ENCODE measurements at places on chromosomes 16 and 17.
A peak's percentile ranks its signal among the peaks of the same experiment; 100 is the strongest.

GRCh38 chr17:7798839-7799238 is 35.2 kb upstream of the KDM6B start:
- no peak for DNase-seq

DNA sequence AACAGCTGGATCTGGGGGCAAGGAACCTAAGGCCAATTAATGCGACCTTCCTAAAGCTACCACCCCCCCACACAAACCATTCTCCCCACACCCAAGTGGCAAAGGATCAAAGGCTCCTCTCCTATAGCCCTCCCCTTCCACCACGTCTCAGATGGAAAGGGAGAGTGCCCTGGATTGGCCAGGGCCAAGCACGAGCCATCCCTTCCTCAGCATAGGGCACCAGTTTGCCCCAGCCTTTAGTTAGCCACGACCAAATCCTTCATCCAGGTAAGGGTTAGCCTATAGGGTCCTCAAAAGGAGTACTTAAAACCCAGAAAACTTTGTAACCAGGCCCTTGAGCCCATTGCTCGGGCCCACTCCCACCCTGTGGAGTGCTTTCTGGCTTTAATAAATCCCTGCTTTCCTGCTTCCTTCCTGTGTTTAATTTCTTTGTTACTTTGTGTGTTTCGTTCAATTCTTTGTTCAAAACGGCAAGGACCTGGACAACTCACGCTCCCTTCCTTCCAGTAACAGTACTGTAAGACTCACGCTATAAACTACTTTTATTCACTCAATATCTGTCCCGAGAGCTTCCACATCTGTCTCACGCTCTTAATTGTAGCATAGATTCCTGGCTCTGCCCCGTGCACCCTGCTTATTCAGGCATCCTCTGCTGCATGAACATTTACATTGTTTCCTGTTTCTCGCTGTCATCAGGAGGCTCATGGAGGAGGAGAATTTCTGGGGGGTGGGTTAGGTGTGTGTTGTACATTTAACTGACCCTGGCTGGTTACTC is 62.3 kb downstream of the TNFRSF13B start:
- no peak for DNase-seq

- DNase-seq = no peak
Observed at GRCh38 chr17:61219460-61219859, 180.2 kb upstream of the TBX2 start.

- DNase-seq = no peak
Observed at GRCh38 chr17:77695386-77695785, 263.1 kb upstream of the TNRC6C start.

DNA sequence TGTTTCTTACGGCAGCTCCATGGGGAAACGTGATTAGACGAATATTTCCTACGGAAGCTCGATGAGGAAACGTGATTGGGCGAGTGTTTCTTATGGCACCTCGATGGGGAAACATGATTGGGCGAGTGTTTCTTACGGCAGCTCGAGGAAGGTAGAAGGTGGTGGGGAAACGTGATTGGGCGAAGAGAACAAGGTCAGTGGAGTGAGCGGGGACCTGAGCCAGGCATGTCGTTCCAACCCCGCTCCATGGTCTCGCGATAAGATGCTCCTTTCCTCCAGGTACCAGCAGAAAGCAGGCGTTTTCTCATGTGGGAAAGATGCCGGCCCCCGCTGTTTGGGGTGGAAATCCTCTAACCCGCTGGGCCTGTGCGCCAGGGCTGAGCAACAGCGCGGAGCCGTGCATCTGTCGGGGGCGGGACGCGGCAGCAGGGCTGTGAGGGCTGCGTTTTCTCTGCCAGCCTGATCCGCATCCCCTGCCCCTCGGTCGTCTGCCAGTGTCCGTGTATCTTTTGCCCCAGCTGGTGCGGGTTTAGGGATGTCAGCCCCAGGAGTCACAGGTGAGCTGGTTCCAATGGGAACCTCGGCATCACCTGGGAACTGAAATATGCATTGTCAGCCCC is 25.6 kb upstream of the DOC2B start:
- peak; percentile 2 for DNase-seq

DNA sequence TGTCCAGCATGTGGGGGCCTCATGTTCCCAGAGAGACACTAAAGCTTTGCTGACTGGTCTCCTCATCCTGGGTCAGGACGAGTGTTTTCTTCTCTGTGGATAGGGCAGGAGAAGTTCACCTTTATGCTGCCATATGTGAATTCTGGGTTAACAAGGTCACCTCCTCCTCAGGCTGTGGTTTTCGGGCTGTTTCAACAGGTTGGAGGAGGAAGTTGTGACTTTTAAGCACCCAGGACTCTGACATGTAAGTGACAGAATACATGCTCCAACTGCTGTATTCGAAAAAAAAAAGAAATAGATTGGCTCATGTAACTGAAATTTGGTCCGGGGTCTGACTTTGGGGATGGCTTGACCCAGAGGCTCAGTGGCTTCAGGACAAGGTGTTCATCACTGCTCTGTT is 54.2 kb downstream of the SNX20 start:
- DNase-seq = no peak

DNA sequence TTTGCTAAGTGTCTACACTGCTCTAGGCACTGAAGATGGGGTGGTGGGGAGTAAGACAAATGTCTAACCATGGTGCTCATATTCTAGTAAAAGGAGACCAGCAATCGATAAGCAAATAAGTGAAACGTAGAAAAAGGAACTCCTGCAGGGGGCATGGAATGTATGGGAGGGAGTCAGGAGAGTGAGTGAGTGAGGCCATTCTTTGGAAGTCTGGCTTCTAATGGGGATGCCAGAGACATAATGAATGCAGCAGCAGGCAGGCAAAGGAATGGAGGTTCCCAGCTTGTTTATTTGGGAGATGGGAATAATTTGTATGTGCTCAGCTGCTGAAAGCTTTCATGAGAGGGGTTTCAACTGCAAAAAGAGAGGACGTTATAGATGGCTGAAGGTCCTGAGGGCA is 216.4 kb upstream of the DYNLRB2 start:
- DNase-seq = no peak

DNA sequence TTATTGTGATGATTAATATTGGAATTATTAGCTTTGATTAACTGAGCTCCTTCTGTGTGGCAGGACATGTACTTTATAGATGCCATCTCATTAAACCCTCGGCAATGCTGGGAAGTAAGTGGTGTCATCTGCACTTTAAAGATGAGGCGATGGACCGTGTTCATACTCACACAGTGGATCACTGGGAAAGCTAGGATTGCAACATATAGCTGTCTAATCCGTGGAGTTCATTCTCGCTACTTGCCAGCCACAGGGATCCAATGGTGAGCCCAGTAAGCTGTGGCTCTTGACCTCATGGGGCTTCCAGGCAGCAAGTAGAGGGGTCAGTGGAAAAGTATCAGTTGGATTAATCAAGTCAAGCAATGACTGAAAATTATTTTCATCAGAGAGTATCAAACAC is 587.9 kb downstream of the CDH13 start:
- no peak for DNase-seq

DNA sequence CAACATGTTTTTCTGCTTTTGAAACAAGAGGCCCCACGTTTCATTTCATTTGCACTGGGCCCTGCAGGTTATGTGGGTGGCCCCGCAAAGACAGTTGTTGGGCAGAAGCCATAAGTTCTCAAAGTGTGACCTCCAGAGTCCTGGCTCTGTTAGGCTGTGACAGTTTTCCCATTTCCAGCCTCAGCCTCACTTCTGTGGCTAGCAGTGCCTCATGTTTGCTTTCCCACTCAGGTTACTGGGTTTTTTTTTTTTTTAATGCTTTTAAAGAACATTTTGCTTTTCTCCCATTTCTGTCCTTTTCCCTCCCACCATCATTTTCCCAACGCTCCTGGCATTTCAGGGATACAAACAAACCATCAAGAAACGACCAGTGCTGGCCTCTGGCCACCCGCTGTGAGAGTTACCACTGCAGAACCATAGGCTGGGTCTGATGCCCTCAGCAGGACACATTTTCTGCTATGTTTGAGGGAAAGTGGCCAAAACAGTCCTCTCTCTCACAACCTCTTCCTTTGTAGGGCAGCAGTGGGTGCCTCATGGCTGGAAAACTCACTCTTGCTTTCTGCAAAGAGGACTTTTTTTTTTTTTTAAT is 159.0 kb upstream of the MPHOSPH6 start:
- DNase-seq = no peak

- no peak for DNase-seq
Observed at GRCh38 chr17:76275382-76276068, 10.4 kb downstream of the UBALD2 start.

DNA sequence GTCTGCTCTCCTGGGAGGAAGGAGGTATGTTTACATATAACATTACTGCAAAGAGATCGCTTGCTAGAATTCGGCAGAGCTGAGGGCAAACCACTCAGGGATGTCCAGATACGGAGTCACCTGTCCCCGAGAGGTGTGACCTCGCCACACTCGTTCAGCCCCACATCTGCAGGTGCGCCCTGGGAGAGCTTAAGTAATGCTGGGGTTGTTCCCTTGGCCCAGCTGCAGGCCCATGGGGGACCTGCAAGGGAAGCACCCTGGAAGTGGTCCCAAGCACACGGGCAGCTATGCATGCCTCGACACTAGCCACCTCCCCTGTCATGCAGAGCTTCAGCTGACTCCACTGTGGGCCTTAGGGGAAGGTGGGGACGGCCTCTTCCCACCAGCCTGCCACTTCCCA is 22.2 kb downstream of the USP22 start:
- no peak for DNase-seq

DNA sequence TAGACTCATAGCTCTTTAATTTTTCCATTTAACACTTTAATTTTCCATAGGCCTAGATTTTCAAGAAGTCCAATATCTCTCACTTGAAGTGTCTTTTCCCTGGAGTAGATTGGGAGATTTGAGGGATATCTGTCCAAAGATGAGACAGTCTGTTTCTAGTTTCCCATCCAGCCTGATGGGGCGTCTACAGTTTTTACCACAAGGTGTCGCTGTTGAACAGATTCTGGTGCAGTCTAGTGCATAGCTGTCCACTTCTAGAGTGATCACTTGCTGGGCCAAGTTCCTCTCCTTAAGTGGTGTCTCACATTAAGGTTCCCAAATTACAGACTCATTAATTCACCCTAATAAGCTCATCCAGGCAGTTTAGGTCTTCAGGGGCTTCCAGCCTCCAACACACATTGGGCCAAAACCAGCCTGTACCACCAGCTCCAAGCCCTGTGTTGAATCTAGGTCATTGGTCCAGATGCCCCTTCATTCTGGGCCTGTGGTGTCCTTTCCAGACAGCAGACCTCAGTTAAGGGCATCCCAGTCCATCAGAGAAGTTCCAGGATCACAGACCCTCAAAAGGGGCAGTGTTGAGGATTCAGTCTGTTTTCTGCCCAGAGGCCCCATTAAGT is 9.4 kb downstream of the SNX20 start:
- peak; percentile 43 for DNase-seq

- DNase-seq = peak; percentile 64
Observed at GRCh38 chr16:67428146-67428731, 2.7 kb upstream of the HSD11B2 start.

DNA sequence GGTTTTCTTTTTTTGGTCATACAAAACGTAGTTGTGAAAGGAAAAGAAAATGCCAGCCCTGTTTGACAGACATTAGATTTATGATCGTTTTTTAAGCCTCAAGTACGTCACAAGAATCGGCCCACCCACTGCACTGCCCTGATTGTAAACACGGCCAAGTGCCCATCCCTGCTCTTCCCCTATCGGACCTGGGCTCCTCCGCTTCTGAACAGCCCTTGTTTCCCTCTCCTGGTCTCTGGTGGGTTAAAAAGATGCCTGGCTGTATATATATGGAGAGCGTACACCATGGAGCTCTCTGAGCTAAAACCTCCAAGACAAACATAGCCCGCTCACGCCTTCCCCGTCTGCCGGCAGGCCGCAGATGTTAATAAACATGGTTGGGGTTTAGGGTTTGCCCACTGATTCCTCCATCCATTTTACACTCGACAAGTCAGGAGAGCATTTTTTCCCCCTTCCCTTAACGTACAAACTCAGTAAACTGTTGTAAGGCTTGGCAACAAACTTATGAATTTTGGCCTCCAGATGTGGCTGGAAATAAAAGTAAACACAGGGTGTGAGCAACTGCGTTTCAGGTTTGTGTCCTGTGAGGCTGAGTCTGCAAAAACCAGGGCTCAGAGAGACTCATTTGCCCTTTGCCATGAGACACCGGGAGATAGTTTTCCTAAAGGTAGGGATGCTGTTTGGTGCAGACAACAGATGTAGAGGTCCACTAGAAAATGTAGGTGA is 325.9 kb downstream of the SOX9 start:
- DNase-seq = no peak

DNA sequence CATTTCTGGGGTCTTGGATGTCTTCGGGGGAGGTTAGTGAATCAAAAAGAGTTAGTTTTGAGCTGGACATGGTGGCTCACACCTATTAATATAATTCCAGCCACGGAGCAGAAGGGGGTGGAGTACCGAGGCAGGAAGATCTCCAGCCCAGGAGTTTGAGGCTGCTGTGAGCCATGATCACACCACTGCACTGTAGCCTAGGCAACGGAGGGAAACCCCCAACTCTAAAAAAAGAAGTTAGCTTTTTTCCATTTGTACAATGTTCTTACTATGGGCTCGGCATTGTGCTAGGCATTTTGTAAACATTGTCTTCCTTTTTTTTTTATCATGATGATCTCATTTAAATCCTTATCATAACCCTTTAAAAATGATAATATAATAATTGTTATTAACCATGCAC is 8.3 kb upstream of the SNF8 start:
- no peak for DNase-seq

GRCh38 chr17:40556884-40557414 is 8.3 kb downstream of the CCR7 start:
- peak; percentile 5 for DNase-seq

Data from activated naive CD4-positive, alpha-beta T cell treated with anti-CD3 and anti-CD28 coated beads, Interleukin-2, amount 50 U/mL, for 16 hours (primary cell).